ENCODE measurements at places on chromosomes 6 and 20.

- DNase-seq, result no peak
These were observed 286.6 kb downstream of the UBE3D start for GRCh38 chr6:82779041-82779440.

DNA sequence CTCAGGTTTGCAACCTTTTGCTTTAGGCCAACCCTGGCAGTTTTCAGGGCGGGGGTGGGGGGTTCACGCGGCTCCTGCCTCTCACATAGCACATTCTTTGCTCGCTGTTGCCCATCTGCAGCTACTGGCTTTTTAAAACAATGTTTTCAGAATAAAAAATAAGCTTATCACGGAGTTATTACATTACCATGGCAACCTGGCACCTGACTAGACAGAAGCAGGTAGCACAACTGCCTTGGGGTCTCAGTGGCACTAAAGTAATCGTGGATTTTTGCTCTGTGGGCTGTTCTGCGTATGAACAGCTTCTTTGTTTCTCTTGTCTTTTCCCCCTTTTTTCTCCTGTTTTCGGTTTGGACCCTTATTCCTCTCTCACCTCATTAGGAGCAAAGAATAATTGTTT, 9.1 kb upstream of the MANBAL start:
- no peak for DNase-seq

- DNase-seq, result no peak
These were observed 16.9 kb downstream of the STX16 start for GRCh38 chr20:58667975-58668374.

- DNase-seq, result no peak
These were observed 1.1 kb downstream of the CLPSL2 start for GRCh38 chr6:35777356-35778102.

- peak; percentile 12 for DNase-seq
These were observed 120.8 kb downstream of the CHD6 start for GRCh38 chr20:41497186-41497895.

- DNase-seq, result no peak
These were observed 12.5 kb downstream of the TNXB start for GRCh38 chr6:32096394-32097258.

DNA sequence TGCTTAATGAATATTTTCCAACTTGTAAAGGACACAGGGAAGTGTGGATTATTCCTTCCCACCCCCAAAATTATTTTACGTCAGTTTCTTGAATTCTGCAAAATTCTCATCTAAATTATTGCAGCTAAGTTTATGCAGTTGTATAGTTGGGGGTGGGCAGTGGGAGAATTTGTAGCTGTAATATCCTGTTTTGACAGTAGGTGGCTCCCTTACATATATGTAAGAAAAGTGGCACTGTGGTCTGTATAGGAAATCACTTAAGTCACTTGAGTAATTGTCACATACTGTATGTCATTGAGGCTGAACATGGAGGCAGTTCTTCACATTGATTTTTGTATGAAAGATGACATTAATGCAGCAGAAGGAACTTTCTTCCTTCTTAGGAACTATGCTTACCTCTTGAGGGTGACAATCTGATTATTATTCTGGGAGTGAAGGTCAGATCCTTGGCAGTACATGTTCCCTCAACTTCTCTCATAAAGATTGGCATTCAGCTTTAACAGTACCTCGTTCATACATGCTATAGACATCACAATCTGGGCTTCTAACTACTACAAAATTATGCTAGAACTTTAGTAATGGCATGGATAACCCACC, 14.6 kb upstream of the CFAP206 start:
- peak; percentile 42 for DNase-seq

DNA sequence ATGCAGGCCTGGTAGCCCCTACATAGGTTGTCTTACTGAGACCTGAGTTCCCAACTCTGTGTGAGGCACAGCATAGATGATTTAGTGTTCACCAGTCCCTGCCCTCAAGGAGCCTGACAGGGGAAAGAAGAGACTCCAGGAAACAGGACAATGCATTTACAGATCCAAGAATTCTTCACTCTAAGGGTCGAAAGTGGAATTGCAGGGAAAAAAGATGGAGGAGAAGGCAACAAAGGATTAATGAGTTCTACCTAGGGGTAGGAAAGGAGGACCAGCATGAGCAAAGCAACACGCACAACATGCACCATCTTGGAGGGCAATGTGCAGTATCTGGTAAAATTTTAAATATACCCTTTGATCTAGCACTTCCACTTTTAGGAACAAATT, 5.9 kb downstream of the SPAG4 start:
- DNase-seq, result no peak

GRCh38 chr6:150696190-150696589, 96.5 kb downstream of the PLEKHG1 start:
- DNase-seq, result no peak

- DNase-seq, result no peak
These were observed 48.8 kb downstream of the NOX3 start for GRCh38 chr6:155406801-155407200.
